ENCODE measurements at places on chromosomes 11 and 22.
A peak's percentile ranks its signal among the peaks of the same experiment; 100 is the strongest.

GRCh38 chr11:30257058-30257457 is 26.2 kb downstream of the FSHB start:
- H3K4me1 ChIP-seq: no peaks in the 10 kb centered on the region
- H3K36me3 ChIP-seq: no peaks in the 10 kb centered on the region
- no peak for DNase-seq
- no peak overlapping the region for H3K4me3 ChIP-seq
- H3K27me3 ChIP-seq: no peaks in the 10 kb centered on the region

DNA sequence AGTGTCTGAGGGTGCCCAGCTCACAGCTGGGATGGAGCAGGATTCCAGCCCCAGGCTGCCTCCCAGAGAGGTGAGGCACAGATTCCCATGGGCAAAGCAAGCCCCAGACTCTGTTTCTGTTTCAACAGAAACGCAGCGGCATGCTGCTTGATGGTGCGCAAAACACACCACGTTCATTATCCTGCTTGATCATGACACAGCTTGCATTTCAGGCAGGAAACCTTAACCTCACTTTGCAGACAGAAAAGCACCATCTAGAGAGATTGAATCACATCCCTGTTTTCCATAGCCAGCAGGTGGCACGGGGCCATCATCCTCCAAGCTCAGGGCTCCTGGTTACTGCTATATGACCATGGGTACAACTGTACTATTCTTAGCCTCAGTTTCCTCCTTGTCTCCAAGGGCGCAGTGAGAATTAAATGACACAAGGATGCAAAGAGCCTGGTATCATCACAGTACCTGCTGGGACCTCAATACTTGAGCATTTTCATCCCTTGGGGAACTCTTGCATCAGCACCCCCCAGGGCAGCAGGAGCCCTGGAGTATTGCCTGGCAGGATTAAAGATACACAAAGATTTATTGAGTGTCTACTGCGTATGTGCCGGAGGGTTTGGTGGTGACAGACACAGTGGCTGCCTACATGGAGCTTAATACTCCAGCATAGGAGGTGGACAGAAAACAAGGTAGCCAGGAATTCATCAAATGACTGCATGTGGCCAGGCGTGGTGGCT is 110.0 kb downstream of the TP53I11 start:
- H3K4me1 ChIP-seq: peaks cover 12% of the 10 kb centered on the region
- DNase-seq: no peak
- H3K36me3 ChIP-seq: no peaks in the 10 kb centered on the region
- H3K4me3 ChIP-seq: no peak overlapping the region

DNA sequence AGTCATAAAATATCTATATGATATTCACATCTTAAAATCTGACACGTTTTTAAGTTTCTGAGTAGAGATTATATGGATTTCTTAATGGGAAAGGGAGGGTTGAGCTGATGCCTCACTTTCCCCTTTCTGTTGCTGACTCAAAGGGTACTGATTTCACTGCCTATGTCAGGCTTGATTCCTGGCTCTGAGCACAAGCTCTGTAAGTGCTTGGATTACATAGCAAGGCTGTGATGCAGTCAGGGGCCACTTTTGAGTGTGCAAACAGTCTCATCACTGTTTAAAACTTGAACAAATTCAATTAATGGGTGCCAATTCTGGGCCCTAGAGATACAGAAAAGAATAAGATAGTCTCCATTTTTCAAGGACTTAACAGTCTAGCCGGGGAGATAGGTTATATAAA is 14.4 kb downstream of the ATXN10 start:
- no peak overlapping the region for H3K27ac ChIP-seq
- no peak overlapping the region for H3K4me3 ChIP-seq
- DNase-seq: peak; percentile 73
- H3K36me3 ChIP-seq: no peaks in the 10 kb centered on the region

DNA sequence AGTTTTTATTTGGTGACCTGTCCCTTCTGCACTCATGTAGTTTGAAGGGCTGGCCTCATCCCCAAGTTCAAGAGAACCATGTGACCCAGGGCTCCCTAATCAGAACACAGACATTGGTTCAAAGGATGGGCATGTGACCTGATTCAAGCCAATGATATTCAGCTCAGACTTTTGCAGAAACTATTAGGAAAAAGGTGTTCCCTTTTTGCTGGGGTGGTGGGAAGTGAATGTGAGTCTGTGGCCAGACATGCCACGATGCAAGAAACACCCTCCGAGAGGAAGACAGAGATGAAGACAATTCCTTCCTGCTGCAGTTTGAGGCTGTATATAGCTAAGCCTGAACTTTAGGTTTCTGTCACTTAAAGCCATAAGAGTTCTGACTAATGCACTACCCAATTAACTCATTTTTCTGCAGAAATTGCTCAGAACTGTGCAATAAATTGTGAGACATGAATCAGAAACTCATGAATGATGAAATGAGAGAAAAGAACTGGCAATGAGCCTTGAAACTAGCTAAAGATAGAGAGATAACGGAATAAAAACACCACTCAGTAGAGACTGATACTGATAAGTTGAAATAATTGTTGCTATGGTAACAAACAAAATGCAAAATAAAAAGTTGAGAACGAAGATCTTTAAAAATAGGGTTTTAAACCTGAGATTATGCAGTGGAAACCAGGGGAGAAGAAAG is 9.2 kb upstream of the MAPK1 start:
- H3K27me3 ChIP-seq: no peaks in the 10 kb centered on the region
- no peak overlapping the region for H3K27ac ChIP-seq
- H3K4me3 ChIP-seq: no peak overlapping the region
- H3K36me3 ChIP-seq: no peaks in the 10 kb centered on the region
- no peaks in the 10 kb centered on the region for H3K4me1 ChIP-seq

DNA sequence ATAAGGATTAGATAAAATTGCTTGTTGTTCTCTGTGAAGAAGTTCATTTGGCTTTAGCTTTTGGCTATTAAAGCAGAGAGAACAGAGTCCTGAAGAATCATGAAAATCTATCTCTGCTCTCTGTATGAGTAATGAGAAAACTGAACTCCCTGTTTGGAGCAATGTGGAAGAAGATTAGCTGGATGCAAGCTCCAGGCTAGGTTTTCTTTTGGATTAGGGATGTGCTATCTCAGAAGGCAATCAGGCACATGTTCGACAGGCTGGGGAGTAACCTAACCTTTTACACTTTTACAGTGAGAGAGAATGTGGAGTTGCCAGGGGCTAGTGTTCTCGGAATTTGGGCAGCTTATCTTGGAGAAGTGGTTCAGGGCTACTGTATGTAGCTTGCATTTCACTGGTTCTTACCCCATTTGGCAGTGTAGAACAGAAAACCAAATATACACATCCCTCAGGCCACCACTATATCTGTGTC is 8.5 kb upstream of the SLN start:
- H3K4me1 ChIP-seq: no peaks in the 10 kb centered on the region
- H3K27me3 ChIP-seq: no peaks in the 10 kb centered on the region
- H3K36me3 ChIP-seq: no peaks in the 10 kb centered on the region
- DNase-seq: no peak
- no peak overlapping the region for H3K4me3 ChIP-seq
- no peak overlapping the region for H3K27ac ChIP-seq

GRCh38 chr22:33896575-33897447 is 23.5 kb downstream of the LARGE1 start:
- no peak for DNase-seq
- no peaks in the 10 kb centered on the region for H3K4me1 ChIP-seq
- no peak overlapping the region for H3K4me3 ChIP-seq
- H3K27ac ChIP-seq: no peak overlapping the region

GRCh38 chr22:30000566-30000965 is 79.7 kb upstream of the HORMAD2 start:
- DNase-seq: peak; percentile 14
- no peak overlapping the region for H3K27ac ChIP-seq
- H3K4me3 ChIP-seq: no peak overlapping the region
- peaks cover 3% of the 10 kb centered on the region for H3K4me1 ChIP-seq

DNA sequence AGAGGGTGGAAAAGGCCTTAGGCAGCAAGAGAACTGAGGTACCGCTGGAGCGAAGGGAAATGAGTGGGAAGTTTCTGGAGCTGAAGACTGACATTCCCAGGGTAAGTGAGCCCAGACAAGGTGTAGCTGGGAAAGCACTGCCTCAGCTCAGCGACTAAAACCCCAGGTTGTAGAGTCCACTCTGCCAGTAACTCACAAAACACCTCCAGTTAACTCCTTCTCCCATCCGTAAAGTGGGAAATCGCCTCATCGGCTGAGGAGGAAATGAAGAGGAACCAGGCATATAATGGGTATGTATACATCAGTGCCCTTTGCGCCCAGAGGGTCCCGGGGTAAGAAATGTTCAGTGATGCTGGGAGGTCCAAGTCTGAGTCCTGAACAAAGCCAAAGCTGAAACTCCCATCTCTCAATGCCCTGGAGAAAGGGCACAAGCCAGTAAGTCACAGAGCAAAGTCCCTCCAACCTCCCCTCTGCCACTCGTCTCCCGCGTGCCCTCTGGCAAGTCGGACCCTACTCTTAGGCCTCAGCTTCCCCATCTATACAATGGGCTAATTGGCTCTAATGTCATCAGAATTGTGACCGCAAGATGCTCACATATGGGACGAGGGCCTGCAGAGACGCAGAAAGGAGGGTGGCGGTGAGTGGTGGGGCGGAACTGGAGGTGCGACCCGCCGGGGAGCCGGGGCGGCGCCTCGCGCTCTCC is 588 bp downstream of the VPS37C start:
- no peaks in the 10 kb centered on the region for H3K36me3 ChIP-seq
- H3K27ac ChIP-seq: peak overlapping the region; percentile 77
- no peaks in the 10 kb centered on the region for H3K27me3 ChIP-seq
- H3K4me1 ChIP-seq: peaks cover 4% of the 10 kb centered on the region
- no peak for DNase-seq
- H3K4me3 ChIP-seq: peak overlapping the region; percentile 85

DNA sequence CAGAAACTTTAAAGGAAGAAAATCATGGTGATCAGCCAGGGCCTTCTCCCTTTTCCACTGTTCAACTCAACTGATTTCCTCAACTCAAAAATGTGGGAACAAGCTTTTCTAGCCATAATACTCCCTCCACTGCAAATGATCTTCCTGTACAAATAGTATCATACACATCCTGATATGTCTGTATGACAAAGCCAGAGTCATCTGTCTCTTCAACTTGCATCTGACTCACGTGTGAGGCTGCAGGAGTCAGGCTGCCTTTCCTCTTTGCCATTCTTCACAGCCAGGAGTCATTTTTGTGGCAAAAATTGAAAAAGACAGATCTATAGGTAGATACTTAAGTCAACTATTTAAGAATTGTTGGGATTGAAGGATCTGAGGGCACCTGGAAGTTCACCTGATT is 13.3 kb downstream of the PATZ1 start:
- no peaks in the 10 kb centered on the region for H3K4me1 ChIP-seq
- H3K36me3 ChIP-seq: peaks cover 12% of the 10 kb centered on the region
- no peak overlapping the region for H3K4me3 ChIP-seq

- no peak for DNase-seq
- H3K27me3 ChIP-seq: no peaks in the 10 kb centered on the region
- no peaks in the 10 kb centered on the region for H3K36me3 ChIP-seq
- no peaks in the 10 kb centered on the region for H3K4me1 ChIP-seq
Observed at GRCh38 chr11:67663532-67664212, 10.8 kb downstream of the ALDH3B2 start.

- H3K4me1 ChIP-seq: peaks cover 3% of the 10 kb centered on the region
- H3K27ac ChIP-seq: no peak overlapping the region
- H3K36me3 ChIP-seq: peaks cover 7% of the 10 kb centered on the region
- DNase-seq: no peak
Observed at GRCh38 chr11:66853242-66854229, 3.3 kb upstream of the LRFN4 start.

GRCh38 chr22:35380013-35380412 is 883 bp upstream of the HMOX1 start:
- H3K4me3 ChIP-seq: no peak overlapping the region
- no peaks in the 10 kb centered on the region for H3K27me3 ChIP-seq
- H3K36me3 ChIP-seq: peaks cover 7% of the 10 kb centered on the region
- H3K4me1 ChIP-seq: peaks cover 16% of the 10 kb centered on the region

DNA sequence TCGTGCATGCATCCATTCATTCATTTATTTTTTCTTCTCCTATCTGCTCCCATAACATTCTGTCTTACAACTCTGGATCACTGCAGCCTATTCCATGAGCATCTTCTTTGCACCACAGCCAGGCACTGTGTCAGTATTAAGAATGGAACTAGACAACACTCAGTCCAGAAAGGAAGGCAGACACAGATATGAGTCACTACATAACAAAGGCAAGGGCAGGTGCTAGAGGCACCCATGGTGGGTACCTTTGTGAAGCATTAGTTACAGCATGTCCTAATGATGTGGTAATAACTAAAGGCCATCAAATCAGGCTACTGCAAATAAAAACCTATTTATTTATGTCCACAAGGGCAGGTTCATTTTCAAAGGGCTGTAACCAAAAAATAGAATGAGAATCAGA is 28.1 kb downstream of the TENM4 start:
- DNase-seq: no peak
- peaks cover 24% of the 10 kb centered on the region for H3K4me1 ChIP-seq
- H3K4me3 ChIP-seq: no peak overlapping the region
- no peaks in the 10 kb centered on the region for H3K36me3 ChIP-seq

- peaks cover 6% of the 10 kb centered on the region for H3K4me1 ChIP-seq
- no peaks in the 10 kb centered on the region for H3K27me3 ChIP-seq
- H3K4me3 ChIP-seq: no peak overlapping the region
- H3K27ac ChIP-seq: no peak overlapping the region
- no peaks in the 10 kb centered on the region for H3K36me3 ChIP-seq
Observed at GRCh38 chr11:125124618-125124992, 13.2 kb upstream of the TMEM218 start.

DNA sequence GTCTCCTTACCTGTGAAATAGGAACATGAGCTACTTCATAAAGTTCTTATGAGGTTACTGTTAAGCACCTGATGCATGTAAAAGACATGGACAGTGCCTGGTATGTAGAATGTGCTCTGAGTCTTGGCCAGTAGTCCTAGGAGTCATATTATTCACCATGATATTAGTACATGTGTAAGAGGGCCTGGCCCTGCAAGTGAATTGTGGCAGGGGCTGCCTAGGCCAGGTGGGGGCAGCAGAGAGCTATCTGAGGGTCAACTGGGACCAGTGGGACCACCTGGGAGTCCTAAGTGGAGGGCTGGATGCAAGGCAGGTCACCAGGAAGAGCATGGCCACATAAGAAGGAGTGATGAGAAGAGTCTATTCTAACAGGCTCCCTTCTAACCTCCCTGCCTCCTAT is 529.5 kb downstream of the SOX6 start:
- no peaks in the 10 kb centered on the region for H3K36me3 ChIP-seq
- no peak overlapping the region for H3K27ac ChIP-seq
- no peak for DNase-seq
- H3K4me1 ChIP-seq: no peaks in the 10 kb centered on the region

DNA sequence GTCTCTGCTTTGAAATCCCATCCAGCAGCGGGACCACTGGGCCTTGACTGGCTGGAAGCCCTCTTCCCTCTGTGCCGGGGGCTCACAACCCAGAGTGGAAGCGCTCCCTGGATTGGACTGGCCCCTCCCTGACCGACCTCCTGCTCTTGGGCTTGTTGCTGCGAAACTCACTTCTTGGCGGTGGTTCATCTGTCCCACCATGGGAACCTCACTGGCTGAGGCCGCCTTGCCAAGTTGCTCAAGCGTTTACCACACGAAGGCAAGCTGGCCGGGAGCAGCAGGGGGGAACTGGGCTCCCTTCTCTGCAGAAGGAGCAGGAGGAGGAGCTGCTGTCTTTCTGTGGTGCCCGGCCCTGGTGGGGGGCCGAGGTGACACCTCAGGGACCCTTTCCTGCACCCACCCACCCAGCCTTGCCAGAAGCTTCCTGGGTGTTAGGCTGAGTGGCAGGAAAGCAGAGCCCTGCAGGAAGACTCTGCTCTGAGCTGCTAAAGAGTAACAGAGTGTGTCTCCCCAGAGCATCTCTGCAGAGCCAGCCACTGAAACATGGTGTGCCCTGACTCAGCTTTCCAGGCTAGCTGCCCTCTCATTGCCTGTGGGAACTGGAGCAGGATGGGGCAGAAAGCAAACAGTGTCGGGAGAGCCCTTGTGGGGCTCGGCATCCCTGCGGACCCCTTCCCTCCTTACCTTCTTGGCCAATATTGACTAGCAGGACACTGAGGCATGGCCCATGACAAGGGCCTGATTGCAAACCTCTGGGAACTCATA is 88.5 kb upstream of the ALX4 start:
- H3K27me3 ChIP-seq: no peaks in the 10 kb centered on the region
- no peak for DNase-seq
- no peak overlapping the region for H3K27ac ChIP-seq
- no peaks in the 10 kb centered on the region for H3K36me3 ChIP-seq

All from fibroblast of lung (primary cell).